Activated CD4-positive, alpha-beta T cell treated with anti-CD3 and anti-CD28 coated beads, Interleukin-2, amount 50 U/mL, for 24 hours (primary cell): ENCODE measurements at places on chromosomes 7 and 10.

DNA sequence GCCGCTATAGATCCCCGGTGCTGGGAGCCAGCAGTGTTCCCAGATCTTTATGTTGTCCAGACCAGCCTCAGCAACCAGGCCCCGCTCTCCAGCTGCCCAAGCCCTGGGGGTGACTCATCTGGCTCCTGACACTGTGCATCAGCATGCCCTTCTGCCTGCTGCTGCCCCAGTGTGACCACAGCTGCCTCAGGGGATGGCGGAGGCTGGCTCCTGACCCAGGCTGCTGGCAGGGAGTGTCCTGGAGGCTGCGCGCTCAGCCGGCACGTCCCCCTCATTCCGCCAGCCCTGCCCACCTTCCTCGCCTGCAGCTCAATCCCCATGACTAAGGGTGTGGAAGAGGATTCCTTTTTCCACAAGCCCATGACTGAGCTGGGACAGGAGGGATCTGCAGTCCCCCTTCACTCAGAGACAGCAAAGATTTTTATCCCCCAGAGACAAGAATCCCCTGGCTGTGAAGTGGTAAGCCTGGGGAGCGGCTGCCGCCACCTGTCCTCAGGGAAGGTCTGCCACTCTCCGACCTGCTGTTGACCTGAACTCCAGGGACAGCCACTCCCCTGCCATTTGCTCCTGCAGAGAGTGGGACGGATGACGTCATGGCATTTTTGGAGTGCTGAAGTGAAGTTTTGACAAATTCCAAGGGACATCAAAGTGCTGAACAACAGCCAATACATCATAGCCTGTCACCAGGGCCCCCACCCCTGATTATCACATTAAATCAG, 182.8 kb upstream of the BMPER start:
- no peak for DNase-seq

DNA sequence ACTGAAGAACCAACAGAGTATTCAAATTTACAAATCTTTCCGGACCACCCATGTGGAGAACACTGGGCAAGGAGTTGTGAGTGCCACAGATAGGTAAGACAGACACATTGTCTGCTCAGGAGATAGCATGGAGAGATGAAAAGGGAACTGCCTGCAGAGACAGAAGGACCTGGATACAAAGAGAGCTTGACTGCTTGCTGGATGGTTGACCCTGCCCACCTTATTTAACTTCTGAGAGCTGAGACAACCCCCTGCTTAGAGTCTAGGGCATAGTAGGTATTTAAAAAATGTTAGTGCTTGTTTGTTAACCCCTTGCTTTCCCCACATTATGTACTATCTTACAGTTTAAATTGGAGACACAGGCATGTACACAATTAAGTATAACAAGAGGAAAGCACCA, 314.1 kb downstream of the THSD7A start:
- no peak for DNase-seq

GRCh38 chr7:30241767-30242166, 42.6 kb upstream of the ZNRF2 start:
- DNase-seq = no peak

DNA sequence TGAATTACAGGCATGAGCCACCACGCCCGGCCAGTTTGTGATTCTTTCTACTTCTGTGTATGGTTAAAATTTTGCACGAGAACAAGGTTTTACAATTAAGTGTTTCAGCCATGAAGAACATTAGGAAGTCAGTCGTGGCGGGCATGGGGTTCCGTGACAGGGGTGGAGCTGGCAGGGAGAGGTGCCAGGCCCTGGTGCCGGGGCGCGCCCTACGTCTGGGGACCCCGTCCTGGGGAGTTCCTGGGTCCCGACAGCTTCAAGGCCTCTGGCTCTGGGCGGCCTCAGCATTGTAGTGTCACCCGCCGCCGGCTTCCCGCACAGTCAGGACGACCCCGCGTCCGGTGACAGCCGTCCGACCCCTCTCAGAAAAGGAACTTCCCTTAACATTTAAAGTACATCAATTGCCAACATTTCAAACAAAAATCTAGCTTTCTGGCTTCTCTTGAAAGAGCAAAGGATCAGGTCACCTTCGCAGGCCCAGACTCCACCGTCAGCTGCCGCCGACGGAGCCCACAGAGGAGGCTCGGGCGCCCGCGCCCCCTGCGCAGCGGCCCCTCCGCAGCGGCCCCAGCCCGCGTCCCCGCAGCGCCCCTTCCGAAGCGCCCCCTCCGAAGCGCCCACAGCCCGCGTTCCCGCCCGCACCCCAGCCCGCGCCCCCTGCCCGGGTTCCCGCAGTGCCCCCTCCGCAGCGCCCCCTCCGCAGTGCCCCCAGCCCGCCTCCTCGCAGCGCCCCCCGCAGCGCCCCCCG, 23.2 kb upstream of the MKI67 start:
- no peak for DNase-seq

- DNase-seq = no peak
These were observed 95.5 kb downstream of the NKX6-2 start for GRCh38 chr10:132690401-132690800.

DNA sequence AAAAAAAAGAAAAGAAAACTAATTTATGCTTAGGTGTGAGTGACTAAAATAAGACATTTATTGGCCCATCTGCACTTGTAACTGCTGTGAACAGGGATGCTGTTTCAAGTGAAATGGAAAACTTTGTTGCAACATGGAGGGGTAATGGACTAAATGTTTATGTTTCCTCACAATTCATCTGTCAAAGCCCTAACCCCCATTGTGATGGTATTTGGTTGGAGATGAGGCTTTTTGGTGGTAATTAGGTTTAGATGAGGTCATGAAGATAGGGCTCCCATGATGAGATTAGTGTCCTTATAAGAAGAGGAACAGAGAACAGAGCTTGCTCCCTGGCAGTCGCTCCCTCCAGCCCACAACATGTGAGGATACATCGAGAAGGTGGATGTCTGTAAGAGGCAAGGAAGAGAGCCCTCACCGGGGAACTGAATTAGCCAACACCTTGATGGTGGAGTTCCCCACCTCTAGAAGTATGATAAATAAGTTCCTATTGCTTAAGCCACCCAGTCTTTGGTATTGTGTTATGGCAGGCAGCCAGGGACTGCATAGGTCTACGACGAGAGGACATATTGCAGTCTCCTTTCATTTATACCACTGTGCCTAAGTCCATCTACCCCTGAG, 28.6 kb upstream of the VCL start:
- no peak for DNase-seq

GRCh38 chr7:32204361-32205018, 134.3 kb upstream of the PDE1C start:
- DNase-seq = no peak

- DNase-seq = no peak
These were observed 599.3 kb upstream of the CELF2 start for GRCh38 chr10:10418387-10418786.

GRCh38 chr7:44580945-44581878, 819 bp downstream of the TMED4 start:
- DNase-seq = no peak

- DNase-seq = no peak
These were observed 666 bp downstream of the SMKR1 start for GRCh38 chr7:129502708-129503685.

DNA sequence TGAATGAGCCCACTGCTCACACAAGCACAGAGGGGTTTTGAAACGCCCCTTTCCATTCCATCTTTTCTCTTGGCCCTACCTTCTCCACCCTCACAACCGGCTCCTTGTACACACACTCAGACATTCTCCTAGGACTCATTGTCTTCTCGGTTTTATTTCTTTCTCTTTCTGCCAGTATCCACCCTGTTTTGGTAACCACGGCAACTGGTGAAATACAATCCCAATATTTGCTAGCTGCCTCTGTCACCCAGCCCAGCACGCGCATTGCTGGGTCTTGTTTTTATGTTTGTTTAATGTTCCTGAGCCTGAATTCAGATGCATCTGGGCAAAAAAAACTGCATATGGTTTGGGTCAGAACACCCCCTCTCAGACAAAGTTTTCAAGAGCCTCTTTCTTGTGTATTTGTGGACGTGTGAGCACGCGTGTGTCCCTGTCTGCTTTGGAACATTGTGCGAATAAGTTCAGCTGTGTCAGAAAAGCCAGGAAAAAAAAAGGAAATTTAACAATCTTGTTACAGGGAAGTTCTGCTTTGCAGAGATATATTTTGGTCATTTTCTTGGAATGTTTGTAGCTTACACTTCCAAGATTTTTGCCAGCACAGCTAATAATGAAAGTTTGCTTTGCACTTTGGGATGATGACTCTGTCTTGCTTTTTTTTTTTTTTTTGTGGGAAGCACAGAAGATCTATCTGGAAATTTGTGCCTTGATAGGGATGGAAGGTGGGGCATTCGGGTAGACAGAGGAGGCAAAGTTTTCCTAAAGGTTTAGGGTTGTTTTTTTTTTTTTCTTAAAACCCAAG, 225.9 kb downstream of the TRIL start:
- no peak for DNase-seq

GRCh38 chr10:132448248-132448731, 51.3 kb downstream of the PWWP2B start:
- DNase-seq = no peak
